ENCODE measurements at places on chromosomes 3 and 15.
A peak's percentile ranks its signal among the peaks of the same experiment; 100 is the strongest.

DNA sequence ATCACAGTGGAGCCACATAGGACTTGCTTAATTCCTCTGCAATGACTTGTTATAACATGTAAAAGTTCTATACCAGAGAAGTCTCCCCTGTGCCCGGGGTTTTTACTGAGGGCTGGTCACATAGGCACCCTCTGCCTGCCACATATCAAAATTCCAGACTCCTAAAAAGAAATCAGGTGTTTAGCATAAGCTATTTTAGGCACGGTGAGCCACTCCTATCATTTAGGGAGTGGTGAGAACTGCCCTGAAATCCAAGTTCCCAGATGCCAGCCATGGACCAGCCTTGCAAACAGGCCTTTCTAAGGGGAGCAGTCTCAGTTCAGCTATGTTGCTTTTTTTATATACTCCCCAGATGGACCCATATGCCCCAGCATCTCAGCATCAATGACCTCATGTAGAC lies 130.3 kb downstream of the THSD4 start:
- DNase-seq, result no peak

DNA sequence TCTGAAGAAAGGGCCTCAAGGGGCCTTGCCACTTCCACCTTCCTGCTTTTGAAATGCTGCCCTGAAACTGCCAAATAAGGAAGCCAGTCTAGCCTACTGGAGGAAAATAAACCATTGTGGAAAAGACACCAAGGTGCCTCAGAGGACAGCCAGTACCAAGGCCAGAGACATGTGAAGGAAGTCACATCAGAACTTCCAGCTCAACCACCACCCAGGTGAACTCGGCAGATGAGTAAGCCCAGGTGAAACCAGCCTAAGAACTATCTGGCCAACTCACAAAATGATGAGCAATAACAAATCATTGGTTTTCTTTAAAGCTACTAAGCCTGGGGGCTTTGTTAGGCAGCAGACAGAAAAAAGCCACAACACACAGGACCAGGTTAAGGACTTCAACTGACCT lies 103.0 kb downstream of the MAGI1 start:
- no peak for DNase-seq

DNA sequence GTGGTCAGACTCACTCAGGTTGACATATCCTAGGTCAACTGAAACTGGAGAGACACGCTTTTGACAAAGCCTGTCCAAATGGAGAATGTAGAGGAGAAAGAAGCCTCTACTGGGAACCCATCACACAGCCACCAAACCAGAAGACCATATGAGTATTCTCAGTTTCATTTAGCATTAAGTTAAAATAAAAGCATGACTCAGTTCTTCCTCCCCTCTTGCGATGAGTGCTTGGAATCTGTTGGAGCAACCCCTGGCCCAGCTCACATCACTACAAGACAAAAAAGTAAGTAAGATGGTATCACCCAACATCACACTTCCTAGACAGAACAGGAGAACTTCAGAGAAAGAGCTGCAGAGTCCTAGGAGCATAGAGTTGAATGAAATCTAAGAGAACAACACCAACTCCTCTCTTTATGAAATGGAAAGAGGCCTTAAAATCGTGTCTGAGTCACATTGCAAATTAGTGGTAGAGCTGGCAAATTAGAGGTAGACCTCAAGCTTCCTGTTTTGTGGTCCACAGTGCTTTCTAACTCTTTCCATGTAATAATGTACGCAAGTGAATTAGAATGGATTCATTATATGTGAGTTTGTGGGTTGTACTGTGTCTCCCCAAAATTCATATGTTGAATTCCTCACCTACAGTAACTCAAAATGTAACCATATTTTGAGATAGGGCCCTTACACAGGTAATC lies 51.2 kb downstream of the FGF12 start:
- no peak for DNase-seq

- DNase-seq, result no peak
Observed at GRCh38 chr3:151278230-151278629, at the start of gene P2RY14. TSS of gene P2RY14 (minus strand) at chr3:151278542. CDS start at chr3:151214316, 64,226 bp downstream.

DNA sequence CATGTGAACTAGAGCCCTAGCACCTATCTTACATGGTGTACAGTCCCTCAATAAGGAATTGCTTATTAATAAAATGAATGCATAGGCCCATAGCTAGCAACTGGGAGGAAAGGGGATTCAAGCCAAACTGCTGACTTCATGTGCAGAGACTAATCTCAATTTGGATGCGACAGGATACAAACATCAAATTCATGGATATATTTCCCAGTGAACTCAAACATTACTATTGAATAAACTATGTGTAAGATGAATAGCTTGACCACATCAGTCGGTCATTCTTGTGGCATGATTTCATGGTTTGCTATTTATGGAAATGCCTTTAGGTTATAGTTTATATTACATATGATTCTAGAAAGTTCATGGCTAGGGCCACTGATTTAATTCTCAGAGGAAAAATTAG lies 268.6 kb upstream of the SLITRK3 start:
- no peak for DNase-seq

- no peak for DNase-seq
Observed at GRCh38 chr15:85746641-85747040, 48.1 kb downstream of the KLHL25 start.

DNA sequence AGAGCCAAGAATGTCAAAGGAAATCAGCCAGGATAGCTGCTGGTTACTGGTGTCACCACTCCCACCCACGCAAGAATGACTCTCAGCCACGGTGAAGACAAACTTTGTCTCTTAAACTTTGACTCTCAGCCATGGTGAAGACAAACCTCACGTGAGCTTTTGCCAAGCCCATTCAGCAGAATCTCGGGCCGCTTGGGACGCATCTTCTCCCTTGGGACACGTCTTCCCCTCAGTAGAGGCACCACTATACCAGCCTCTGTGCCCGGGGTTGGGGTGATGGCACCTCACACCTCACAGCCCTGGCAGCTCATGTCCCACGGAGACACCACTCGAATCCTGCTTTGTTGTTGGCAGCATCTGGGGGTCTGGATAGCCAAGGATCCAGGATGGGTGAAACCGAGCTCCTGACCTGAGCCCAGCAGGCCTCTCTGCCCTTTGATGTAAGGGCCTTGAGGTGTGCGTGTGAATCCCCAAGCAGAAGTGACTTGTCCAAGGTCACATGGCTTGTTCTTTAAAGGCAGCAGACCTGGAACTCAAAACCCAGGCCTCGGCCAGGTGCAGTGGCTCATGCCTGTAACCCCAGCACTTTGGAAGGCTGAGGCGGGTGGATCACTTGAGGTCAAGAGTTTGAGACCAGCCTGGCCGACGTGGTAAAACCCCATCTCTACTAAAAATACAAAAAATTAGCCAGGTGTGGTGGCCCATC lies 21.8 kb downstream of the RBPMS2 start:
- no peak for DNase-seq

GRCh38 chr3:126540951-126541627 lies 17.1 kb downstream of the CHST13 start:
- DNase-seq, result no peak

DNA sequence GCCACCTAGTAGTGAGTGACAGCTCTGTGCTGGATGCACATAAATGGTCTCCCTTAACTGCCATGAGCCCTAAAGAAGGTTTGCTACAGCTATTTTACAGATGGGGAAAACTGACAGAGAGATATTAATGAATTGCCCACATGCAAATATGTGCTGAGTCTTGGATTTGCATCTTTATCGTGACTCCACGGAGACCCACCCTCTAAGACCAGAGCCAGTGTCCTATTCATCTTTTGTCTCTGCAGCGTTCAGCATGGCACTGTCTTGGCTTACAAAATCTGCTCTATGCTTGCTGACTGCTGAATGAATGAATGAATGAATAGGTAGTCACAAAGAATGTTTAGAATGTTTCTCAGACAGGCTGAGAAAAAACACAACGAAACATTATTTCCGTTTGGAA lies 48.3 kb downstream of the BTD start:
- no peak for DNase-seq

GRCh38 chr15:70902107-70902506 lies 9.5 kb downstream of the LRRC49 start:
- no peak for DNase-seq

GRCh38 chr15:92130244-92130643 lies 263.4 kb upstream of the ST8SIA2 start:
- DNase-seq, result no peak

GRCh38 chr15:46496491-46497115 lies 861.8 kb downstream of the SQOR start:
- no peak for DNase-seq

GRCh38 chr3:178901204-178901603 lies 170.4 kb downstream of the ZMAT3 start:
- no peak for DNase-seq

- DNase-seq, result peak; percentile 54
Observed at GRCh38 chr3:28476194-28476593, 127.6 kb upstream of the AZI2 start.

DNA sequence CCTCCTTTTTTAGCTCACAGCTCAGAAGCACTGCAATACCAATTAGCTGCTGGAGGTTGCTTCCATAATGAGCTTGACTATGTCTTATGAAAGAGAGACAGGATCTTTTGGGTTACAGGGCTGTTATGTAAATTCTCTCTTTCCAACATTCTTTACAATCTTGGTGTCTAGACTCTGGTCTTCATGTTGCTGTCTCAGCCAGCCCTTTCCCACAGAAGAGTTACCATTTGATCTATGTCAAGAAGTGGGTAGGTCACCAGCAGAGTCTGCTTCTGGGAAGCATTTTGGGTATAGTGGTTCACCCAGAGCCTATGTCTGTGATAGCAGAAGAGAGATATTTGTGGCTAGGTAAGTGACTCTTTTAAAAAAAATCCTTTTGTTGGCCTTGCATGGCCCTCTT lies 234.5 kb downstream of the SATB1 start:
- DNase-seq, result no peak

DNA sequence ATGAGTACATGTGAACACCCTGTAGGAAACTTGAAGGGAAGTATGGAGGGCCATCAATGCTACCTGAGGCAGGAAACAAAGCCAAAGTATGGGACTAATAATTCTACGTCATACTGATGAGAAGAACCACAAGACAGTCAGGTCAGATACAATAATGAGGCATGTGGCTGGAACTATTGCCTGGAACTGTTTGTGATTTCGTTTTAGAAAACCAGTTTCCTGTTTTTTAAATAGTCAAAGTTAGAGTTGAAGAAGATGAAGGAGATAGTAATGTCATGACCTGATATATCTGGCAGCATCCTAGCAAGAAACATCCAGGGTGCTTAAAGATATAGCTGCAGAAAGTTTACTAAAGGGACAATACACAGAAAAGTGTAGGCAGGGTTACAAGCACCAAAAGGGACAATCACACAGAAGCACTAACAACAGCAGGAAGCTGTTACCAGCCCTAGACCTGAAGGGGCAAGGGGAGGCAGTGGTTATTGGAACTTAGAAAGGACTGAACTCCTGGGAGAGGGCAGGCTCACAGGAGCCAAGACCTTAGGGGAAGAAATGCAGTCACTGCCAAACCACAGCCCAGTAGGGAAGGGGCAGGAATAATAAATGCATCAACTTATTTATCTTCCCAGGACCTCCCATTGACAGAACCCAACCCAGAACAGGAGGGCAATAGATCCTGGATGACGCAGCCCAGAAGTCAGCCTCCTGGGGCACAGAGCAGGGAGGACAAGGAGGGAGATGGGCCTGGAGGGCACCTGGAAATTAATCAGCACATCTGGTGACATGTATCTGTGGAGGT lies 302.1 kb upstream of the STT3B start:
- DNase-seq, result no peak

- DNase-seq, result no peak
Observed at GRCh38 chr3:25339225-25339624, 88.8 kb upstream of the RARB start.

- no peak for DNase-seq
Observed at GRCh38 chr3:195159117-195159813, 111.7 kb downstream of the XXYLT1 start.
